ENCODE measurements at places on chromosomes 12 and 14.
A peak's percentile ranks its signal among the peaks of the same experiment; 100 is the strongest.

DNA sequence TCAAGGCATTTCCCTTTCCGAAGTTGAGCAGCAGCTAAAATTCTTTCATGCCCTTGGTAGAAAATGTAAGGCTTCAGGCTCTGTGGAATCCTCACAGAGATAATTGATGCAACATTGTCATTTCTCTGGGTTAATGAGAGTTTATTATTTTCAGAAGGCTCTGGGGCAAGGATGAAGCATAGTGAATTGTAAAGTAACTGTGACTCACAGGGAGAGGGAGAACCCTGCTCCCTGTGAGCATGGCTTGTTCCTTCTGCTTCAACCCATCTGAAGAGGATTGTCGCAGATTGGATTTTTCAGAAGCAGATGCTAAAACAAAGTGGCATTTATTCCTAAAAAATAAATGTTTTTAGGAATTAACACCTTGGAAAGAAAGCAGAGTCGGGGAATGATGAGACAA is 41.2 kb downstream of the APOBEC1 start:
- no peak for DNase-seq

- no peak for DNase-seq
Measured at GRCh38 chr14:76396714-76397187, 20.8 kb downstream of the ESRRB start.

DNA sequence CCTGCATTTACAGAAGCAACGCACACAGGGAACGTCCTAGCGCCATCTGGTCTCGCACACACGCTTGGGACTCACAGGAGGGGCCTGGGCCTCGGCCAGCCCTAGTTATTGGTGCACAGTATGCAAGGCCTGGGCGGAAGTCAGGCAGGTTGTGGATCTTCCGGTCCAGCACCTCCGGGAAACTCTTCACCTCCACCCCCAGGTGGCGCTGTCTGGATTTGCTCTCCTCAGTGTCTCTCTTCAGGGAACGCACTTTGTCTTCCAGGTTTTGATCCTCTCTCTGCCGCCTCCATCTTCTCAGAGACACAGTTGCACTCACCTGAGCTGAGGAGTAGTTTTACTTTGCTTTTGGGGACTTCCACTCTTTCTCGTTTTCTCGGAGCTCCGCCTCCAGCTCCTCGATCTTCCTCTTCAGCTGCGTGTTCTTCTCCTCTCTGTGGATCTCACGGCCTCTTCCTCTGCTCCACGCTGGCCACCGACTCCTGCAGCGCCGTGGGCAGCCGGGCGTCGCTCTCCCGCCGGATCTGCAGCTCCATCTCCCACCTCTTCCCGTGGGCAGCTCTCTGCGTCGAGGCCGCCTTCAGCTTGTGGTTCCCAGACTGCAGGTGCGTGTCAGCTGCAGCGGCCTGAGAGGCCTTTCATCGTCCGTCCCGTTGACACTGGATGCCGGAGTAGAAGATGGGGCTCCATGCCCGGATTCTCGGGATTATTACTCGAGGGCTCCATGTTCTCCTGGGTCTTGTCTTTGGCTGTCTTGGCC is 933.8 kb downstream of the TMEM121 start:
- peak; percentile 73 for DNase-seq

- DNase-seq = no peak
Measured at GRCh38 chr12:48051681-48052080, 47.4 kb upstream of the COL2A1 start.

DNA sequence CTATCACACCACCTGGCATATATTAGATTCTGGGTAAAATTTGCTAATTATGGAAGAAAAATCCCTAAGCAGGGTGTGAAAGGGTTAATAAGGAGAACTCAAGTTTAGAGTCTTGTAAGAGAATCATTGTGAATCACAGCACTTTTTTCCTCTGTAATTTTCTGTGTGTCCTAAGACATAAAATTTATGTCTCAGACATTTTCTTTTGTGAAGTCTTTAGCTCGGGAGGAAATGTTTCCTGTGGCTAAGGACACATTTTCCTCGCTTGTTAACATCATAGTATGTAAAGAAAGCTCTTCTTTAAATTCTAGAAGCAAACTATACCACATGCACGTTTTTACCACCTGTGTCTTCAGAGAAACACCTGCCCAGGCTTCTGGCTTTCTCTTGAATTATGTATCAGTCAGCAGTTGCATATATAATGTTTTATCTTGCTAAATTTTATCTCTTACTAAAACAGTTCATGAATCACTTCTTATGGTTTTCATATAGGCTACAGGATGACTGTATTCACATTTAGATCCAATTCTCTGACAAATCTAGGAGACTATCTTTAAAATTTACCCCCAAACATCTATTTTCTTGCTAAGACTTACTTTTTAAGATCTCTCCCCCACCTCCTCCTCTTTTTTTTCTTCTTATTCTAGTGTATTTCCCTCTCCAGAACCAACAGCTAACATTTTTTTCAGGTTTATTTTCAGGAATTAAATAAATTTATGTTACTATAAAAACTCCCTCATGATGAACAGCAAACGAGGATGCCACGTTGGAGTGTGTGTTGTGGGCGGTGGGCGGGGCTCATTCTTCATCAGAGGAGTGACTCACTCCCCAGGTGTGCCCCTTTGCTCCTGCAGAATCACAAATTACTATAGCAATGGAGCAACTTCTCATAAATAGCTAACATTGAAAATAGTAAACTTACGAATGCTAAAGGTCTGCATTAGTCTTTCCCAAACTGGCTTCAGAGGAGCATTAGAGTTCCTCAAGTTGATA is 11.6 kb upstream of the CSRP2 start:
- DNase-seq = peak; percentile 40

- no peak for DNase-seq
Measured at GRCh38 chr14:104880584-104881210, 15.6 kb downstream of the CEP170B start.

GRCh38 chr14:31207755-31208545 is at the start of gene HECTD1:
HECTD1 (minus strand) TSS chr14:31207793; CDS start chr14:31205936, 1,857 bp downstream.
- peak; percentile 86 for DNase-seq

DNA sequence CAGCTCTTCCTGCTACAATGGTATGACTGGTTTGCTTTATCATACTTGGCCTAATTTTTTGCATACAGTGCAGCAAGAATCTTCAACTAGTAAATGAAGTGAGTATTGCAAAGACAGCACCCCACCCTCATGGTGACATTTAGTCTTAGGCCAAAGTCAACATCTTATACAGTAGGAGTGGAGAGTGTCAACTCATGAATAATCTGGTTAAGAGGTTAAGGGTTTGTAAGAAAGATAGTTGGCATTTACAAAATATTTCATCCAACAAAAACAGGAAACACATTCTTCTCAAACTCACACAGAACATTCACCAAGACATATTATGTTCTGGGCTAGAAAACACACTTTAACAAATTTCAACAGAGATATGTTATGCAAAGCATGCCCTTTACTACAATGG is 2.2 kb upstream of the OAS1 start:
- no peak for DNase-seq

DNA sequence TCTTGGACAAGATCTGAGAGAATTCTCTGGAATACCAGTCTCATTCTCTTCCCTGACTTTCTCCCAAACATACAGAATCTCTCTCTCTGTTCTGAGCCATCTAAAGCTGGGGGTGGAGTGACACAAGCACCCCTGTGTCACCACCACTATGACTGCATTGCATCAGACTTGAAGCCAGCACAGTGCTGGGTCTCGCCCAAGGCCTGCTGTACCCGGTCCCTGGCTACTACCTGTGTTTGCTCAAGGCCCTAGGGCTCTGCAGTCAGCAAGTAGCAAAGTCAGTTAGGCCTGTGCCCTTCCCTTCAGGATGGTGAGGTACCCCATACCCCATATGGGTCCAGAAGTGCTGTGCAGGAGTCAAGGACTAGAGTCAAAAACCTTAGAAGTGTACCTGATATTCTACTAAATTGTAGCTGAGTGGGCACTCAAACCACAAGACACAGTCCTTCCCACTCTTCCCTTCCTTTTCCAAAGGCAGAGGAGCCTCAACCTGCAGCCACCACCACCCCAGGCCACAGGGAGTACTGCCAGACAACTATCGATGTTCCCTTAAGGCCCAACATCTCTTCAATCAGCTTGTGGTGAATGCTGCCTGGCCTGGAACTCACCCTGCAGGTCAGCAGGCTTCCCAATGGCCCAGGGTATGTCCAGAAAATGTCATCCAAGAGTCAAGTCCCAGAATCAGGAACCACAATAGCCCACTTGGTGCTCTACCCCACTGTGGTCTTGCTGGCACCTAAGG is 21.2 kb upstream of the RDH16 start:
- DNase-seq = no peak

DNA sequence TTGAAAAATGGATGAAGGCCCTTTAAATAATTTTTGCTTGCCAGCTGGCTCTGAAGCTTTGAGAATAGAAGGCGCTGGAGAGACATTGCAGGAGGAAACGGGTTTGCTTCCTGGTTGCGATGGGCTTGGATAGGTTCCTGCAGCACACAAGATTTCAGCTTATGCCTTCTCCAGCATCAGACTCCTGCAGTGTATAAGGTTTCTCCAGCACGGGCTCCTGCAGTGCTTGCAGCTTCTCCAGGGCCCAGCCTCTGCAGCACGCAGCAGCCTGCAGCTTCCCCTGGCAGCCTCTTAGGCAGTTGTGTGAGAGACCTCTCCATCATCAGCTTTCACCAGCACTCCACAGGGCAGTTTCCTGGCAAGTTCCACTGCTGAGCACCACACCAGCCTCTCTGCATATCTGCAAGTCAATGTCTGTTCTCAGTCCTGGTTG is 78.7 kb upstream of the ZDHHC17 start:
- DNase-seq = no peak

DNA sequence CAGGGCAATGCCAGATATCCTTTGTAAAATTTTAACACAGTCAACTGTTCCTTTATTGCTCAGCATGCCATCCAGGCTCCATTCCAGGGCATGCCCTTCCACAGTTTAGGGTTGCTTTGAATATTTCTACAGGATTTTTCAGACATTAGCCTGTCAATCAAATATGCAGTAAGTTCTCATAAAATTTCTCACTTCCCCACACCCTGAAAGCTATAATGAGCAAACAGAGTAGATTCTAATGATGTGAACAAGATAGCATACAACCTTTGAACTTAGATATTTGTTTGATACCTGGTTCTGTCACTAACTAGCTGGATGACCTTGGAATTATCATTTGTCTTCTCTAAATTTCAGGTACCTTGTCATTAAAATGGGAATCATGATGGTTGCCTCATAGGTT is 251.2 kb downstream of the SYT1 start:
- DNase-seq = no peak

DNA sequence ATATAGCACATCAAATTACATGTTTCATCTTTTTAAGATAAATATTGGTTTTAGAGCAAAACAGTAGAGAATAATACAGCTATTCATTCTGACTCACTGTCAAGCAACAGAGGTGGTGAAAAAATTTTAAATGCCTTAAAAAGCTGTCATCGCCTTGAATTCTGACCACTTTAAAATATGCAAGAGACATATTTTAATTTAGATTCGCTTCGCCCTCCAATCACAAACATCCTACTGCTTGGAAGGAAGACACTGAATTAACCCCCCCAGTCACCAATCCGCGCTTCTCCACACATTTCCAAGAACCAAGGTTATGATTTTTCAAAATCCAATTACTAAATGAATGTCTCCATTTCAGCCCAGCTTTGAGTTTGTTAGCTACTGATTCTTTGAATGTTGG is 112.4 kb downstream of the TMEM132D start:
- no peak for DNase-seq

GRCh38 chr14:83147006-83147405 is 1613.4 kb upstream of the SEL1L start:
- no peak for DNase-seq

DNA sequence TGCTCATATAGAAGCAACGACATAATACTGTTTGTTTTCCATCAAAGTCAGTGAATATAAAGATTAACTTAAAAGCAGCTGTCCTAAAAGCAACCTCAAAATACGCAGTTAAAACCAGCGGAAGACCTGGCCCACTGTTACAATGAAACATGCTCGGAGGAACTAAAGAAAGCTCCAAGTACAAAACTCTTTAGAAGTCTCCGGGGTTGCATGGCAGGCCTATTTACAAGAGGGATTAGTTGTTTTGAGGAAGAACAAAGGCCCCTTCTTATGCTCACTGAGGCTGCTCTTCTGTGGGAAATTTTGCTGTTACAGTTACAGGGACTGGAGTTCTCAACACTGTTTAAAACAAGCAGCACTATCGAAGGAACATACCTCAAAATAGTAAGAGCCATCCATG is 75.9 kb upstream of the C12orf71 start:
- DNase-seq = no peak

DNA sequence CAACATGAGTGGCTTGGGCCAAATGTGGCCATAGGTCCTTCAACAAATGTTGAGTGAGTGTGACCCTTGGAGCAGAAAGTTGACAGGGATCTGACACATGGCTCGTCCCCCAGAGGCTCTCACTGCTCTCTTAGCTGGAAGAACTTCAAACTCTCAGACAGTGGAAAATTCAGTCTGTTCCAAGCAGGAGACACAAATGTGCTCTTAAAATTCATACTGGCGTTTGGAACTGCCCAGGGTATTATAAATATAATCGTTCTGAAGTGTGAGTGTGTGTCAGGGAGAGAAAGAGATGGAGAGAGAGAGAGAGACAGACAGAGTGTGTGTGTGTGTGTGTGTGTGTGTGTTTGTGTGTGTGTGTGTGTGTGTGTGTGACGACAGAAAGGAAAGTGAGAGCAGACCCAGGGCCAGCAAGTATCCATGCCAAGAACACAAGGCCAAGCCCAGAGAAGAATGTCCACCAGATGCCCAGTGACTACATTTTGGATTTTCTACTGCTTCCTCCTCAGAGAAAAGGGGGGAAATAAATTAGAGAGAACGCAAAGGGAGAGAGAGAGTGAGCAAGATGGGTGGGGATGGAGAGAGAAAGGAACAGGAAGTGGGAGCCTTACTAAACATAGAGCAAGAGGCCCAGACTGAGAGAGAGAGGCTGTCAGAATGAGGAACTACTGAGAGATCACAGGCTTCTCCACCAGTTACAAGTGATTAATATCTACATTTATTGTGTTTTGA is 193.6 kb upstream of the NUDT4 start:
- no peak for DNase-seq

DNA sequence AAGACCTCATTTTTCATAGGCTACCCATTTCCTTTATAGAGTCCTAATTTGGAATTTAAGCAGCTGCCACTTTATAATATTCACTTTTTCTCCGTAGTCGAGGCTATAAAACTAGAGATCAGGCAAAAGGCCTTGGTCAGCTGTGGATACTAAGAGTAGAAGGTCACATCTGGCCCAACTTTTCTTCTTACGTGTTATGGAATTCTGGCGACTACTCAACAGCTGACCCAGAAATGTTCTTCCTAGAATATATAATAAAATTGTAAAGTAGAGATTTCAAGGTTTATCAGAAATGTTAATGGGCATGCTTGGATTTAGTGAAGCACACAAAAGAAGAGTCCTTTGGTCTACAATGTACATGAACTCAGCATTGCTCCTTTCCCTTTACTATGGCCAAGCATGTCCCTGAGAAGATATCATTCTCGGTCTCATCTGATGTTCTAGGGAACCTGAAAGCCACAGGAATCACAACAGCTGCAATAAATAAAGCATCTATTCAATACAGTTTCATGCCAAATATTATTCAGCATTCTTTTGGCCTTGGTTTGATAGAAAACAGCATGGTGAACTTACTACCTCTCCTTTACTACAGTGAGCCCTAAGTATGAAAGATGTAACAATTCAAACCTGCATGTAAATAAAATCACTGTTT is 261.4 kb upstream of the NPAS3 start:
- DNase-seq = no peak
